ENCODE measurements at places on chromosomes 3 and 15. TPM values are rescaled to one million over a fixed set of nuclear protein-coding genes. Genes with fewer than 3 reads are reported as not detected.

DNA sequence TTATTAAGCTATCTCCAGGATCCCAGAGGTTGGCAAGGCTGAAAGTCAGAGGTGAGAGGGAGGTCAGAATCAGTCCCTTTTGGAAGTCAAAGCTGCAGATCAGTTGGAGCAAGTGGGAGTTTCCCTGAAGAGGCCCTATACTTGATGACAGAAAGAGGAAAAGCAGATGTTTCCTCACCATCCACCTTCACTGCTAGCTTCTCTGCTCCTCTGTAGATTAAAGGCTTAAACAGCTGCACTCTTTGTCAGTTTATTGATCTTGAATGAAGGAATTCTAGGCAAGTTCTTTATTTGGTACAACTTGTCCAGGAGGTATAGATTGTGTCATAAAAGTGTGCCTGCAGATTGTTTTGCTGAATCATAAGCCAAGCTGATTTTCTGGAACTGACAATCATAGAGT is 408.2 kb upstream of the TGFBR2 start:
- no peak for DNase-seq

DNA sequence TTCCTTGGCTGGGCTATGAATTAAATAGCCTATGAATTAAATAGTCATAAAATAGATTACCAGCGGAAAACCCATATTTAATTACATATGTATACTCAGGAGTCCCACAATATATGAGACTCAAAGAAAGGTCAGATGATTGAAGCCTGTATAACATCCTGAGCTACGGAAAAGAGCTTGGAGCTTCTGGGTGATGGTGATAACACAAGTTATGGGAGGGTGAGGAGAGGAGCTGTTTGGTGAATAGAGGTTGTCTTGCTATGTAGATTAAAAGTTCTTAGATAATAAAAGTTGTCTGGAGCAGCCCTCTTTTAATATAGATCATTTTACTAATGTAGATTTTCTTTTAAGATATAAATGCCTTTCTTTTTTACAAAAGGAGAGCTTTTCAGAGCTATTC is 1.8 kb downstream of the PML start:
- no peak for DNase-seq

LMAN1L gene
- not detected for total RNA-seq

RGMA gene
- total RNA-seq: 0.18 TPM

- no peak for DNase-seq
Measured at GRCh38 chr3:10933470-10933804, 59.1 kb upstream of the SLC6A1 start.

DISP2 gene
- total RNA-seq: 0.36 TPM

DNA sequence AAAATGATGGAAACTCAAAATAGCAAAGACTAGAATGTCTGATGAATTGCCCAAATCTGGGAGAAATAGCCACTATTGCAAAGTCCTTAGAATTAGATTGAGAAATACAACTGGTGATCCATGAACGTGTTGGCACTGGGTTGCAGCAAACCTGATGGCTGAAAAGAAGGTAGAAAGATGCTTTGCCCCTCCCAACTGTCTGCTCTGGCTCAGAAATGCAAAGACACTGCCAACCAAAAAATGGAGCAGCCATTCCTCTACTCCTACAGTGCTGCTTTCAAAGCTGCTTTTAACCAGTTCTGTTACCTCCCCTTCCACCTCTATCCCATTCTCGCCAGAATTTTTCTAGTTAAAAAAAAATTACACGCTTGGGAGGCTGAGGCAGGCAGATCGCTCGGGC is 60.7 kb downstream of the CPA3 start:
- DNase-seq: no peak

DNA sequence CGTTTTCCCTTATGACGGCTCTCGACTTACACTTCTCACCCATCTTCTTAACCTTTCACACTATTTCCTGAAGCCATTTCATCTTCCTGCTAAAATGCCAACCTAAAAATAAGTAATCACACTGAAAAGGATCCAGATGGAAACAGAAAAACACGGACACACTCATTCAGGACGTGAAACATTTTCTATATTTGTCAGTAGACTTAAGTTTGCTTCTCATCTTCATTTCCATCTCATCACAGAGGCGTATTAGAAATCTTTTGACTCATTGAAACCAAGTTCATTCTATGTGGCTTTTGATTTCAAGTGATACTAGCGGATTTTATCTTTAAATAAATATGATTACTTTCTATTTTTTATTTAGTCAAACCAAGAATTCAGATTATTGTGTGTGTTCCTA is 27.4 kb upstream of the DLG1 start:
- DNase-seq: no peak

STRIT1 gene
- total RNA-seq: not detected

DNA sequence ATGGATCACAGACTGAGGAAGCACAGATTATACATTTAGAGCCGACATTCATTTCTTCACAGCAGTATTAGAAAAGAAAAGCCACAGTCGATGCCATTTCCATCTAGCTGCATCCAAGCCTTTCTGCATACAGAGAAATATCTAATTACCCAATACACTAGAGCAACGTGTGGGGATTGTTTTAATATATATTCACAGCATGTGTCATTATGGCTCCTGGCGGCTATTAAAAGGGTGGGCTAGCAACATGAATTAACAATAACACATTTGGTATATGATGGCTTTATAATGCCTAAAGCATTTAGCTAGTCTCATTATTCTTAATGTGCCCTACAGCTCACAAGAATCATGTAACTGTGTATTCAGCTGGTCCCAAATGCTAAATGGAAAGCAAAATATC is 1030.5 kb downstream of the FHIT start:
- DNase-seq: no peak
